ENCODE measurements at places on chromosomes 5 and 9.
A peak's percentile ranks its signal among the peaks of the same experiment; 100 is the strongest.

DNA sequence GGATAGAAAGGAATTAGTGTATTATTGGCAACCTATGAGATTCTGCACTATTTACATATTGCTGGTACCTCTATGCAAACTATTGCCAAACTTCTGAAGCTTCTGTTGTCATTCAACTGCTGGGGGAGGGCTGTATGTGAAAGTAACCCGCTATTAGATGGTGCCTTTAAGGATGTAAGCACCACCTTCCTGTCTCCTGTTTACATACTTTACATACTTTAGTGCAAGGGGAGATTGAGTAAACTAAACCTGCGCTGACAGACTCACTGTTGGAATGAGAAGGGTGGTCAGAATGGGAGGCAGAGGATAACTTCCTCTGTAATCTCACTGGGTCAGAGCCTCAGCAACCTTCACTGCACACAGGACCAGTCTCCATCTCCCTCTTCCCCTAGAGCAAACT is 123.8 kb downstream of the NR3C1 start:
- no peak for DNase-seq

GRCh38 chr9:134327671-134328231 is 1.5 kb downstream of the RXRA start:
- DNase-seq, result peak; percentile 68

DNA sequence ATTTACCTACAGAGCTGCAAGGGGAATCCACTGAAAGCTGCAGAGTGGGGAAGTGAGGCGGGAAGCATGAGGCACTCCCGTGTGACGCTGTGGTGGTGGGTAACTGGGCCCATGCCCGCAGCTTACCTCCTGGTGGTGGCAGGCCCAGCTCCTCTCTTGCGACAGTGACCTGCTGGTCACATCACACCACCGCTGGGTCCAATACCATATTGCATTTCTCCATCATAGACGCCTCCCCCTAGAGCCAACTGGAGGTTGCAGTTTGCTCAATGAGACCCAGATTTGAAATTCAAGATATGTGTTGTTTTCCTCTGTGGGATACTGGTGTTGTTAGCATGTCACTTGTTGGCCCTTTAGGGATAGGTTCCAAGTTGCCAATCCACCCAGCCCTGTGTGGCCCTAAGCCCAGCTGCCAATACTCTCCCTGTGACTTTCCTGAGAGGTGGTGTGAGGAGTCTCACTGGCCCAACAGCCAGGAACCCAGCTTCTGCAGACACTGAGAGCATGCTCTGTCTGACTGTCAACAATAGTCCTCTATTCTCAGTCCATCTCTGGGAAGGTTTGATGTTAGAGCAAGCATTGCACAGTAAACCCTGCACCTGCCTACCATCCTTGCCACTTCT is 428.3 kb downstream of the GADD45G start:
- DNase-seq, result no peak

DNA sequence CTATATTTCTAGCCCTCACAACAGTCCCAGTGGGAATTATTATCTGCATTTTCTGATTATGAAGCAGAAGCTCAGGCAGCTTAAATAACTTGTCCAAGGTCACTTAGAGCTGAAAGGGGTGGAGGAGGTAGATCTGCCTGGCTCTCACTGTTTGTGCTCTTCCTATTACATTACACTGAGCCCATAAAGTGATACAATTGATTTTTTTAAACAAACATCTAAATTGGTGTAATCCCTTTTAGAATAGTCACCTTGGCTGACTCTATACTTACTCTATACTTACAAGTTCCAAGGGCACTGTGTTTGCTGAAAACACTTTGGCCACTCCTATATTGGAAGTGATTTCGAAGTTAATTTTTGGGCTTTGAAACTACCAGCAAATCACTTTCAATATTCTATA is 144.7 kb downstream of the APBA1 start:
- DNase-seq, result no peak

DNA sequence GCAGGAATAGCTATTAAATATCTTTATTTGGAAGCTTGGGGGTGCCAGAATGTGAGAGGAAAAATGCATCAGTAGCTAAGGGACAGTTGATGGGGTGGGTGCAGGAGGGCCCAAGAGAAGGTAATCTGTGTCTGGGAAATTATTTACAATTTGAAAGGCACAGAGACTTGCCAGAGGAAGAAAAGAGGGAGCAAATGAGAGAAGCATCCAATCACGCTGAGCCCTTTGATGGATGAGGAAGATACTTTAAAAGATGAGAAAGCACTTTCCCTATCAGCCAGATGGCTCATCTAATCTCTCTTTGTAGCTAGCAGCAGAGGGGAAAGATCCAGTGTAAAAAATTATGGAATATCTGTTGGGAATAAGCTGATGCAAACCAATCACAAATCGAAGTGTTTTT is 57.0 kb upstream of the ABCA1 start:
- DNase-seq, result no peak
